ENCODE measurements at places on chromosomes 1 and 21.
A peak's percentile ranks its signal among the peaks of the same experiment; 100 is the strongest.

DNA sequence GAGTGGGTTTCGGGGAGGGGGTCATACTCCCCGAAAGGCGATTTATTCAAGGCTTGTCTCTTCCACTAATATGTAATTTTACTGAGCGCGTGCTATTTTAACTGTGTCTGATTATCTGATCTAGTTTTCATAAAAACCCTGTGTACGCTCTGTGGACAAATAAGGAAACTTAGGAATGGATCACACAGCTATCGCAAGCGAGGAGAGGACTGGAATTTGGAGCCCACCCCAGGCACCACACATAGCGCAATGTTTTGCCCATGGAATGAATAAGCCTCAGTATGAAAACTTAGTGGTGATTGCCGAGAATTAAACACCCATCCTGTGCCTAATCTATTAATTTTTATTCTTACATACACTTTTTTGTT is 9.8 kb upstream of the RAB42 start:
- peak; percentile 55 for DNase-seq

DNA sequence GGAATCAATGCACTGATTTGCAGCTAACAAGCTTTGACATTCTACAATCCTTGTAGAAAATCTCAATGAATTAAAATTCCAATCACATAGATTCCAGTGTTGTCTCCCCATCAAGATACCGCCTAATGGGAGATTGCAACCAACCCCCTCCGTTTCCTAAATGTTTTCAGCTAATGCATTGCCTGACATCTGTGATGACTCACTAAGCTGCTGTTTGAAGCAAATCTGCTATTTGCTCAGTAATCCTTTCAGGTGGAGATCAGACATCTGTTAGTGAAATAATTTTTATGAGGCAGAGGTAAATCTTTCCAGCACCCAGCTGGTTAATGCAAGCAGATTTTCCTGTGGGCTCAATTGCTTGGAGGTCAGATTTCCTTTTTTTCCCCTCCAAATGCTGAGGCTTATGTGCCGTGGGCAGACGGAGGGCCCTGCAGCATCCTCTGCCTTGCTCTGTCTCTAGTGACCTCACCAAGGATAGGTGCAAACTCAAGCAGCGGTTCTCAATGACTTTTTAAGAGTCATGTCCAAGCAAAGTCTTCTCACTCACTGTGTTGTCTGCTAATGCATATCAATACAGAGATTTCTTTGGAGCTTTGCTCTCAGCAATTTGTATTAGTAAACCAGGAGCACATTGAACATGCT is 91.1 kb upstream of the RAB3GAP2 start:
- DNase-seq = peak; percentile 46

GRCh38 chr1:188425687-188426086 is 1596.9 kb downstream of the PLA2G4A start:
- DNase-seq = peak; percentile 90

- DNase-seq = no peak
Observed at GRCh38 chr1:229181419-229181818, 89.5 kb upstream of the RAB4A start.

DNA sequence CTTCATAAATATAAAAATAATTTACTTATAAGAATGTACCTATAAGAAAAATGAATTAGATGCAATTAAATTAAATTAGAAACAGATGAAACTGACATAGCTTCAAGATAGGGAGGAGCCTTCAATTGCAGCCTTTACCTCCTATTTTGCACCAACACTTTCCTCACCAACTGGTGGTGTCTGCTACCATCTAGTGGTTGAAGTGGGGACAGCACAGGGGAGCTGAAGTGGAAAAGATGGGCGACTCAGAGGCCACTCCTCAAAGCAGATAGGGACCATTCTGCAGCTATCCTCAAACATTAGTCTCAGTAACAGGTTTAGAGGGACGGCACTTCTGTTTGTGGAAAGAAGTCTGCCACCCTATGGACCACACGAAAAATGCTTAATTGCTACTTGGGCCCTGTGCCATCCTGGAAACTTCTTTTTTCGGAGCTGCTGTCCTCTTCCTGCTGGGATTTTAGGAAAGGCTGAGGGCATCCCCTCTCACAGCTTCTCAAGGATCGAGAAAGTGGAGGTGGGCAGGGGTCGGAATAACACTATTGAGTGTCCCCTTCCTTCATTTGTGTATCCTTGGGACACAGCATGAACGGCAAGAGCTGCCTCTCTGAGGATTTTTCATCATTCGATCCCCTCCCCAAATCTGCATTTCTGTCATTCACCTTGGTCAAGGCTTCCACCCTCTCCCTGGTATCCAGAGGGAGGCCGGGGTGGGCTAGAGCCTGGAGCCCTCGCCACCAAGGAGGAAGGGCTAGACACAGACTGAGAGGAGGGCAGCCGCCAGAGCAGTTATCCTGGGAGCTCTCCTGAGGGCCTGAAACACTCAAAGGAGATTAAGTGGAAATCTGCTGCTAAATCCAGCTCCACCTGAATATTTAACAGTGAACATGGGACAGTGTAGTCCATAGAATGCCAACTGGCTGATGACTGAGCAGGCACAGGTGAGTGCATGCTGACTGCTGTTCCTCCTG is 9.6 kb downstream of the PROK1 start:
- DNase-seq = peak; percentile 79

DNA sequence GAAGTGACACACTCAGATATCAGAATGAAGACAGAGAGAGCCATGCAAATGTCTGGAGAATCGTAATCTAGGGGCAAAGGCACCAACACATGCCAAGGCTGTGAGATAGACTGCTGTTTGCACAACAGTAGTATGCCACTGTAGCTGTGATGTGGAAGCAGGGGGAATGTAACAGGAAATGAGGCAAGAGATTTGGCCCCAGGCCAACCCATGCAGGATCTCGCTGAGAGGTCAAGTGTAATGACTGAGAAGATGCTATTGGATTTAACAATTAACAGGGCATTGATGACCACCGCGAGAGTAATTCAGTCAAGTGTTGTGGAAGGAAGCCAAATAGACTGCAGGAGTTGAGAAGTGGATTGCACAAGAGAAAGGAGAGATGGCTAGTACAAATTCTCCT is 107.3 kb upstream of the ST6GALNAC5 start:
- peak; percentile 54 for DNase-seq

- DNase-seq = no peak
Observed at GRCh38 chr1:24644100-24644384, 940 bp downstream of the SRRM1 start.

Data from fibroblast of skin of right quadriceps (primary cell).